Caco-2 (cell line): ENCODE measurements at places on chromosomes 11 and 22.

- DNase-seq, result no peak
These were observed 48.9 kb downstream of the RTL6 start for GRCh38 chr22:44449061-44449682.

DNA sequence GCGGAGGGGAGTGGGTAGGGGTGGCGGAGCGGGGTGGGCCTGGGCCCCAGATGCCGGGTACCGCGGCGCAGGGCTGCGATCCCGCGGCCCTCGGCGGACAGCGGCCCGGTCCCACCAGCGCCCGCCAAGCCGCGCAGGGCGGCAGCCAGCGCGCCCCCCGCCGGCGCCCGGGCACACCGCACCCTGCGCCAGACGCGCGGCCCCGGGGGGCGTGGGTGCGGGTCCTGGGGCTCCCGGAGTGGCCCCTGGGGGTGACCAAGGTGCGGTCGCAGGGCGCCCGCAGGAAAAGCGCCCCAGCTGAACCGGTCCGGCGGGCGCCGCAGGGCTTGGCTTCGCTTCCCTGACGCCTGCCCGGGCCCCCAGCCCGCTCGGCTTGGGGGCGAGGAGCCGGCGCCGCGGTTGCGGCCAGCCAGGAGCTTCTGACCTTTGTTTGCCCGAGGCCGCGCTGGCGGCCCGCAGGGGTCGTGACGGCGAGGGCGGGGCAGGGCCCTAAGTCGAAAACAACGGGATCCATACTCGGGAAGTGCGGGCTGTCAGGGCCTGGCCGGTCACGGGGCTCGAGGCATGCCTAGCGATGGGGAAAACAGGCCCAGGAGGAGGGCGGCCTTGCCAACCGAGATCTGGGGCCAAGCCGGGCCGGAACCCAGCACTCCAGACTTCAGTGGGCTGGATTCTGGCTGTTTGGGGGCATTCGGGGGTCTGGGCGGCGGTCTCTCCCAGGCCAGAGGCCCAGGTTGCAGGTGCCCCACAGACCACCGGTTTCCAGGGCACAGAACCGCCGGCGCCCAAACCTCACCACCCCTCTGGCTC lies 581 bp upstream of the AP5B1 start:
- no peak for DNase-seq

DNA sequence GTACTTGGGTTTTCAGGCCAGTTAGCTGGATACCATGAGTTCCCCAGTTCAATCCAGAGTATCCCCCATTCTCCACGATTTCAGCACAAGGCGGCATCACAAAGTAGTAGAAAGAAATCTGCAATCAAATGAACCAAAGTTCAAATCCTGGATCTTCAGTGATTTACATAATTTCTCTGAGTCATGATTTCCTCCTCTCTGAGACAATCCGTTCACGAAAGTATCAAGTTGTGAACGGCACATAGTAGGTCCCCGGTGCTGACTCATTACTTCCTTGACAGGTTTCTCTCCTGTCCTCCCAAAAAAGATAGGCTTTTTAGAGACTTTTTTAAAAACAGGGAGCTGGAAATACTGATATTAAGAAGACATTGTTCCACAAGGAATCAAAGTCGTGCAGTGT lies 69.1 kb upstream of the AKIP1 start:
- DNase-seq, result no peak

DNA sequence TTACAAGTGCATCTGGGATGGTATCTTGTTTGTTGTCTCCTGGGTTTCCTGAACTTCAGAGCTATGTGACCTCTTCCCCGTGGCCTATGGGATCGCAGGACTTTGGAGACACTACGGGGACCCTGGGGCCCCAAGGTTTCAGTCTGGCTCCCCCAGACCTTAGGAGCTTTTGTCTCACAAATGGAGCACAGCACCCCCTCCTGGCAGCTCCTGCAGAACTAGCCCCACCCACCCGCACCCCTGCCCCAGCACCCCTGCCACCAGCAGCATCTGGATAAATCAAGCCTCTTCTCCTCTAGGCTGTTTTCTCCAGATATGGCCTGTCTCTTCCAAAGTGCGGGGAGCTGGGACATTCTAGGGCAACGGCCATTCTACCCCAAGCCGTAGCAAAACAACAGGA lies 10.4 kb downstream of the RCOR2 start:
- peak; percentile 46 for DNase-seq

- peak; percentile 54 for DNase-seq
These were observed 562 bp downstream of the ZBED4 start for GRCh38 chr22:49853981-49854831.

DNA sequence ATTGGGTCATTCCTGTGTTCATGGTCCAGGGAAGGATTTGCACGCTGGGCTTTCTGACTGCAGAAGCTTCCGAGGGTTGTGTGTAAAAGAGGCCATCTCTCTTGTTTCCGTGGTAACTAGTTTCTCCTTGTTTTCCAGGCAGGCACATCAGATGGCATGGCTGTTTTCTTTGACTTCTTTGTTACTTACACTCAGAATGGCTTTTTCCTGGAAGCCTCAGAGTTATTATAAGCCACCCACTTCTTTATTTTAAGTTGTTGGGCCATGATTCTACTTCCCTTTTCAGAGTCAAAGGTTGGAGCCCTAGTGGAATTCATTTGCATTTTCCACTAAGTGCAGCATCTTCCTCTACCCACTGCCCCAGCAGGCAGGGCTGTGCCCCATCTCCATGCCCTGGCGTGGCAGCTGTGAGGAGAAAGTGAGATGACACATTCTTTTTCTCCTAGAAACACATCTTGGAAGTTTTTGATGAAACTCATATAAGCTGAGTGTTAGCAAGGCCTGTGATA lies 94.9 kb downstream of the PRR5L start:
- DNase-seq, result no peak

DNA sequence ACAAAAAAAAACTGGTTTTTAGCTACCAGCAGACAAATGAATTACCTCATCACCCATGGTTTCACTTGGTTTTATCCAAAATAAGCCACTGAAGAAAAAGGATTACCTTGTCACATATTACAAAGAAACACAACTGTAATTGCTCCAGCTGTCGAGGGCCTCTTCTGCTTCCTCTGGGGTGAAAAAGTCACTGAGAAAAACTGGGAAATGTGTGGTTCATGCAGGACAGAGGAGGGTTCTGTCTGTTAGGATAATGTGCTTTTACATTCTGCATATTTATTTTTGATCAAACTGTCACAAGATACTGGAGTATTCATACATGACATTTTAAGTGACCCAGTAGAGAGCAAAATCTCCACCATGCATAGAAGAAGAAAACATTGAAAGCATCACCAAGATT lies 211.7 kb downstream of the NAV2 start:
- DNase-seq, result no peak

DNA sequence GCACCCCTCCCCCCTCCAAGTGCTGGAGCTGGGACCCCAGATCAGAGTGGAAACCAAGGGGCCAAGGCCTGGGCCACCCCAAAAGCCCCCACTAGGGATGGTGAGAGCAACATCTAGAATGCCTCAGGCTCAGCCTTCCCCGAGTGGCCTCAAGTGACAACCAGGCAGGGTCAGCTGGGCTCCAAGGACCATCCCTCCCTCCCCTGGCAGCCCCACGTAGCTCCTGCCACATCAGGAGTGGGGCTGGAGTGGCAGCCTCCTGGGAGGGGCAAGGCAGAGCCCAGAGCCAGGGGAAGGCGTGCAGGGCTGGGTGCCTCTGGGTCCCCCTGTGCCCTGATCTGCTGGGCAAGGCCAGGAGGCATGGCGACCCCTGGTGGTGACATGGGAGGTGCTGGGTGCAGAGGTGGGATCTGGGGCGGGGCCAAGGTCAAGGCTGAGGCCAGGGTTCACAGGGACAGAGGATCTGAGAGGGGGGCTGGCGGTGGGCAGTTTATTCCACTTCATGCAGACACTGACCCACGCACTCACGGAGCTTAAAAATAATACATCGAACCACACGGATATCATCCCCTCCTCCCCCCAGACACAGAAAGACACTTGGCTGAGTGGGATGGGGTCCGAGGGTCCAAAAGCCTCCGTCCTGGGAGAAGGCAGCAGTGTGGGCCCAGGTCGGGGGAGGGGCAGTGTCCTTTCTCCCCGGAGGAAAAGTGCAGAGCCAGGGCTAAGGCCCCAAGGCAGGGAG lies 15.8 kb upstream of the EHD1 start:
- peak; percentile 94 for DNase-seq
